ENCODE measurements at places on chromosomes 2 and 18.

DNA sequence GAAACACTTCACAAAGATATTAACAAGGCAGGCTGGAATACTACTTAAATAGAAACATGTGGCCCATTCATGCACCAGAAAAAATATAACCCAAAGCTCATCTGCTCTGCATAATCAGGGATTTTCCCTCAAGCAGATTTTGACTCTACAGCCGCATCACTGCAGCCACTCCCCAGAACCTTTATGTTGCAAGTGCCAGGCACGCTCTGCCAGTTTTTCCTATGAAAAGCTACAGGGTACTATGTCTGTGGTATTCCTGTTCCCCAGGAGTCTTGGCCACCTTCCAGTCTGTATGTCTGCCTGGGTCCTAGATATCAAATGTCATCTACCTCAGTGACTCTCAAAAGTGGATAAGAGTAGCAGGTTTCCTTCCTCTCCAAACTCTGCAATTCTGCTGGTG lies 3.8 kb downstream of the COA5 start:
- peak; percentile 46 for DNase-seq

- DNase-seq = peak; percentile 5
Measured at GRCh38 chr2:168889635-168890005, 610 bp downstream of the SPC25 start.

DNA sequence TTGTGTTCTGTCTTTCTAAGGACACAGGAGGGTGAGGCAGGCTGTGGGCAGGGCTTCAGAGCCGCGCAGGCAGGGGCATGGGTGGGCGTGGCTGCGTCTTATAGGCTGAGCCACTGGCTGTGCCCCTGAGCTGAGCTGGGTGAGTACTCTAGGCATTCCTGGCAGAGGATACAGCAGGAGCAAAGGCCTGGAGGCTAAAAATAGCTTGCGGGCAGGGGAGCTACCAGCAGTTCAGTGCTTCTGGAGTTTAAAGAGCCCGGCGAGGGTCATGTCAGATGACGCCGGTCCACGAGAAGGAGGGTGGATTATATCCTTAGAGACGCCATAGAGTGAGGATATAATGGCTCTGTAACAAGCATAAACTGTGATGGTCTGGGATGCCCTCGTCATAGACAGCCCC lies 31.5 kb upstream of the PDIA6 start:
- DNase-seq = no peak

DNA sequence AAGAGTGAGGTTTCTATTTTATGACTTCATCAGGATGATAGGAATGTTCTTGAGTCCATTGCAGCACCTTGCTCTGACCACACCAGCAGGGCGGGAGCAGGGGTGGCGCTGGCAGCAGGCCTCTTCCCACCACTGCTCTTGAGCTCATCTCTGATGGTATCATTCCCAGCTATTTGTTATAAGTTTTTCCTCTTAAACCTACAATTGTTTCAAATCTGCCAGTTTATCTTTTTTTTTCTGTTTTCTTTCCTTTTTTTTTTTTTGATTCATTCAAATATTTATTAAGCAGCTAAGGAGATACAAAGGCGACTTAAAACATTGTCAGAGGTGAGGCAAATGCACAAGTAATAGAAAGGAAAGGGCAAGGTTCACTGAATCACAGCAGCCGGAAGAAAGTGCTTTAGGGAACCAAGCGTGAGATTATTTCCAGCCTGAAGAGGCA lies 28.7 kb downstream of the NIFK start:
- no peak for DNase-seq

DNA sequence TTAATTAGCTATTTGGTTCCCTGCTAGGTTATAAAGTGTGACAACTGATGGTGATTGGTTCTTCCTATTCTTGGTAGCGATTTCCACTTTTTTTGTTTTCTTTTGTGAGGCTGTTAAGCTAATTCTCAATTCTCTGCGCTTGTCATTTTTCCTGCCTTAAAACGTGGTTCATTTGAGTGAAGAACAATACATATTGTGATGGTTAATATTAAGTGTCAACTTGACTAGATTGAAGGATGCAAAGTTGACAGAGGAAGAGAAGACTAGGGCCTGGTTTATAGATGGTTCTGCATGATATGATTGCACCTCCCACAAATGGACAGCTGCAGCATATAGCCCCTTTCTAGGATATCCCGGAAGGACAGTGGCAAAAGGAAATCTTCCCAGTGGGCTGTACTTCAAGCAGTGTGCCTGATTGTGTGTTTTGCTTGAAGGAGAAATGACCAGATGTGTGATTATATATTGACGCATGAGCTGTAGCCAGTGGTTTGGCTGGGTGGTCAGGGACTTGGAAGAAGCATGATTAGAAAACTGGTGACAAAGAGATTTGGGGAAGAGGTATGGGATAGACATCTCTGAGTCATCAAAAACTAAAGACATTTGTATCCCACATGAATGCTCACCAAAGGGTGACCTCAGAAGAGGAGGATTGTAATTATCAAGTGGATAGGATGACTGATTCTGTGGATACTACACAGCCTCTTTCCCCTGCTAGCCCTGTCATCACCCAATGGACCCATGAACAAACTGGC lies 39.4 kb upstream of the ZNF804A start:
- DNase-seq = no peak

DNA sequence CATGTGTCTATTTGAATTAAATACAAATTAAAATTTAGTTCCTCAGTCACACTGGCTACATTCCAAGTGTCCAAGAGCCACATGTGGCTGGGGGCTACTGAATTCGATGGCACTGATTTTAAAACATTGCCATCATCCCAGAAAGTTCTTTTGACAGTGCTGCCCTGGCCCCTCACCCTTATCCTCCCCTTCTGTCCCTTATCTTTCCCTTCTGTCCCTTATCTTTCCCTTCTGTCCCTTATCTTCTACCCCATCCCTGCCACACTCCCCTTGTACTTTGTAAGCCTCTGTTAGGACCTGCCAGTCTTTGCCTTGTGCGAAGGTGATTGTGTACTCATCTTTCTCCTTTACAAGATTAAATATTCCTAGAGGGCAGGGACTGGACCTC lies 85.2 kb downstream of the DNMT3A start:
- DNase-seq = no peak

DNA sequence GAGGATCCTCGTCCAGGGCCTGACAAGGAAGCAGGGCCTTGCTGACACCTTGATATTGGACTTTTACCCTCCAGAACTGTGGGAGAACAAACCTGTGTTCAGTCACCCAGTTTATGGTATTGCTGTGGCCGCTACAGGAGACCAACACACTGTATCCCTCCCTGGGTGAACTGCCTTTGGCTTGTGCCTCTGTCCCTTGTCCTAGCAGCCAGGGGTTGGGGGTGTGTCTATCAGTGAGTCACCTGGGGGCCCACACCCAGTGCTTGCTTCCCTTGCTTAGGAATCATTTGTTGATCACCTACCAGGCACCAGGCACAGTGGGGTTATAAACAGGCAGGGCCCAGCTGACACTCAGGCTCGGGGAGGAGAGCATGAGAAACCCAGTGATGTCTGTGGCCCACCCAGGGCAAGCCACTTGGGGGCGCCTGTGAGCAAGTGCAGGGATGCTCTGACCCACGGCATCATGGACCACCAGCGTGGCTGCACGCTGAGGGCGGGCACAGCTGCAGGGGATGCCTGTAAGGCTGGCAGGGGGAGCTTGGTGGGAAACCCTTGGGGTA lies 17.1 kb downstream of the TMEM185B start:
- peak; percentile 62 for DNase-seq

GRCh38 chr2:197869501-197870111 lies 65.2 kb downstream of the PLCL1 start:
- DNase-seq = peak; percentile 35

DNA sequence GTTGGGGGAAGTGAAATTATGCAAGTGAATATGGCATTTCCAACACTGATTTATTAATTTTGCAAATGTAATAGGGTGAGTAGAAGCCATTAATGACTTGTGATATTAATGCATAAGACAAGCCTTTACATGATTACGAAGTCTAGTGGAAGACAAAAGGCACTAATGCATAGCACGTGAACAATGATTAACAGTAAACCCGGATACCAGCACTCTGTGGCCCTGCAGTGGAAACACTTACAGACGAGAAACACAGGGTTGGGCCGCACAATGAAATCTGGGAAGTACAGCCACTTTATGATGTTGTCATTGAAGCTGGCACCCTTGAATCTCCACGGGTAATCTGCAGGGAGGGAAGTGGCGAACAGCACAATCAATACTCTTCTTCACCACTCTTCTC lies 233.4 kb downstream of the NAPG start:
- DNase-seq = no peak

DNA sequence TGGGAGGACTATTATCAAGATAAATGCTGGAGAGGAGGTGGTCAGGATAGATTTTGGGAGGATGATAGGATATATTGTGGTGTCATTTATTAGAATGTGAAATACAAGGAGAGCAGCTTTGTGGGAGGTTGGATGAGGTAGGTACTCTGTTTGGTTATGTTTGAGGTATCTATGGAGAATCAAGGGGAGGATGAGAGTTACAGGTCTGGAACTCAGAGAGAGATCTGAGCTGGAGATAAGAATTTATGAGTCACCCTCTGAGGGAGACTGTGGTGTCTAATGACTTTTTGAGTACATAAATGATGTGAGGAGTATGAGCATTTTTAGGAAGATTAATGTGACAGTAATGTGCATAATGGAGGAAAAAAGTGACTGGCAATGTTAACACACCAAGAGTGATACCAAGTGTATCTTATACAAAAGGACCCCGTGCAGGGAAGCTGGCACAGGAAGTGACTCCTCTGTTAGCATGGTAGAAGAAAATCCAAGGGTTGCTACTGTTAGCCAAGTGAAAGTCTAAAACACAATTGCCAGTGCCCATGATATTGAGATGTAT lies 48.2 kb downstream of the CRIM1 start:
- no peak for DNase-seq

DNA sequence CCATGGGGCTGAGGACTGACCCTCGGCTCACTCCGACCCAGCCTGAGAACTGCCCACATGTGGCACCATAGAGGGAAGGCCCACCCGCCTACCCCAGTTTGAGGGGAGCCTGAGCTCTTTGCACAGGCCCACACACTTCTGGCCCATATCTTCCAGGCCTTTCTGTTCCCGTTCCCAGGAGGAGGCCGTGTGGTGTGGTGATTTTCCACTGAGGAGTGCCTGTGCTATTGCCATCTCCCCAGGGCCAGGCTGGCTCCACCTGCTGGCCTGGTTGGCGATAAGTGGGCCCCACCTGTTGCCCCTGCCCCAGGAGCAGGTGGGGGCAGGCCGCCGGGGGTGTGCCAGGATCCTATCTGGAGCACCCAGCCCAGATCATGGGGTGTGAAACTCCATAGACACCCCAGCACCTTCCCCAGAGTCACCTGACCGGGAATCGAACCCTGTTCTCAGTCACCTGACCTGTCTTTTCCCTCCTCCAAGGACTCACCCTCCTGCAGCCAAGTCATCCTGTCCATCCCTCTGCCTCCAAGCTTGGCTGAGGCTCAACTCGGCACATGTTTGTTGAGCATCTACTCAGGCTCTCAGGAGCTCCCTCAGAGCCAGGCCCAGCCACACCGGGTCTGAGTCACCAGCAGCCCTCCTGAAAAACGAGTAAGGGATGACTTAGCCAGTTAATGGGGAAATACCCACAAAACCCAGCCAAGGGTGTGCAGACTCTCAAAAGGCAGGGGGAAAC lies 120.1 kb downstream of the CYP26B1 start:
- DNase-seq = no peak

DNA sequence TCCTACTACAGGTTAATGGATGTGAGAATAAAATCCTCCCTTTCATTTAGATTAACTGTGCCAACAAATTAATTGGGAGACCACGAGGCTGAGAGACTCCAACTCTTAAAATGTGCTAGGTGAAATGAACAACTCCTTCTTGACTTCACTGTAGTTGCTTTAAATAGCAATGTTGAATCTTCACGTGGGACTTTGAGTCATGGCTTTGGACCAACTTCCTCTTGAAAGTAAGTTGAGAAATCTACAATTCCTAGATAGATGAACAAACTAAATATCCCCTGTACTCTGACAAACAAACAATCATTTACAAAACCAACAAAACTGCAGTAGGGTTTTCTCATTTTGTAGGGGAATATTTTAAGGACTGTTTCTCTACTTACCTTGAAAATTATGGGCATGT lies 291.9 kb upstream of the SPRED2 start:
- no peak for DNase-seq

- peak; percentile 33 for DNase-seq
Measured at GRCh38 chr2:64090264-64090663, 54.0 kb downstream of the PELI1 start.

GRCh38 chr2:191125646-191126045 lies 25.1 kb downstream of the STAT4 start:
- no peak for DNase-seq

DNA sequence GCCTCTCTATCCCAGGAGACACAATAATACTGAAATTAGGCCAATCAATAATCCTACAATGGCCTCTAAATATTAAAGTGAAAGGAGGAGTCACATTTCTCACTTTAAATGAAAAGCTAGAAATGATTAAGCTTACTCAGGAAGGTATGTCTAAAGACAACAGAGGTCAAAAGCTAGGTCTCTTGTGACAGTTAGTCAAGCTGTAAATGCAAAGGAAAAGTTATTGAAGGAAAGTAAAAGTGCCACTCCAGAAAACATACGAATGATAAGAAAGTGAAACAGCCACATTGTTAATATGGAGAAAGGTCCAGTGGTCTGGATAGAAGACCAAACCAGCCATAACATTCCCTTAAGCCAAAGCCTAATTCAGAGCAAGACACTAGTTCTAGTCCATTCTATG lies 9.5 kb downstream of the SESTD1 start:
- no peak for DNase-seq

DNA sequence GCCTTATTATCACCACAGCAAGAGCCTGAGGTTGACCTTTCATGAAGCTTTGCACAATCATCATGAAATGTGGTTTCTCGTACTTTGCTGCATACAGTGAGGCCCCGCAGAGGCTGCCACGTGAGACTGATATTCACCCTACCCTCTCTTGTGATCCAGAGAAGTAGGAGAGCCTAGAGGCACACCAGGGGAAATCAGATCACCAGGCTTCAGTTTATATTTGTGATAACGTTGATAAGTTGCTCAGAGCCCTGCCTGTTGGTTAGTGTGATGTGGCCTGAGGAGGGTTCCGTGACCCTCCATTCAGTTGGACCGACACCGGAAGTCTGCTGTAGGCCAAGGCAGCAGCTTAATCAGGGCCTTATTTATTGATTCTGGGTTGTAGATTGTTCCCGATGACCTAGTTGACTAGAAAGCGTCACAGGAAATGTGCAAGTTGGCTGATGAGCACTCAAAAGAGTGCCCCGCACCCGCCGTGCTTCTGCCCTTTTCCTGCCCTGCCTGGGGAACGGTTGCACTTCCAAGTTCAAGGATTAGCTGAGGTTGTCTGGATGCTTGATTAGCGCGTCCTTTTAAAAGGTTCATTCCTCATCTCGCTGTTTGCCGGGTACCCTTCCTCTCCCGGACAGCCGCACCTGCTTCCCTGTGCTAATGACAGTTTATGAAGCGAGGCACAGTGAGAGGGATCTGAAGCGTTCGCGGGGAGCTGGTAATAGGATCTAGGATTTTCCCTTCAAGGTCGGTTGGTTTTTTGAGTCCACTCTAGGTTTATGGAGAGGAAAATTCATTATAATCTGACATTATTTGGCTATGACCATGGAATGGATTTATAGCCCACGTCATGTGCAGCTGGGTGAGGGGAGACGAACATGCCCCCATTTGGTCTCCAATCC lies 146.4 kb downstream of the SH3RF3 start:
- peak; percentile 12 for DNase-seq

GRCh38 chr2:188720811-188721605 lies 253.2 kb upstream of the COL3A1 start:
- no peak for DNase-seq

- DNase-seq = no peak
Measured at GRCh38 chr18:525036-525797, 24.7 kb upstream of the COLEC12 start.
